ENCODE measurements at places on chromosomes 4 and X. TPM values are rescaled to one million over a fixed set of nuclear protein-coding genes. Genes with fewer than 3 reads are reported as not detected.

SLC39A8 gene
- total RNA-seq: 20.4 TPM

PDZD11 gene
- 26.3 TPM for total RNA-seq

TLR7 gene
- not detected for total RNA-seq

PRKX gene
- total RNA-seq: 12.2 TPM

- DNase-seq: peak; percentile 70
- no peaks in the 10 kb centered on the region for H3K4me1 ChIP-seq
- H3K36me3 ChIP-seq: no peaks in the 10 kb centered on the region
- no peak overlapping the region for H3K27ac ChIP-seq
Measured at GRCh38 chr4:152729466-152729865, 49.7 kb upstream of the TMEM154 start.

GRCh38 chrX:28848707-28849106 lies 261.5 kb downstream of the IL1RAPL1 start:
- H3K4me3 ChIP-seq: no peak overlapping the region
- H3K27me3 ChIP-seq: no peaks in the 10 kb centered on the region
- H3K4me1 ChIP-seq: peaks cover 11% of the 10 kb centered on the region
- H3K36me3 ChIP-seq: no peaks in the 10 kb centered on the region
- no peak overlapping the region for H3K27ac ChIP-seq
- no peak for DNase-seq

GRCh38 chr4:74632634-74633033 lies 161.7 kb downstream of the BTC start:
- no peaks in the 10 kb centered on the region for H3K27me3 ChIP-seq
- no peak overlapping the region for H3K27ac ChIP-seq
- no peak overlapping the region for H3K4me3 ChIP-seq
- no peaks in the 10 kb centered on the region for H3K36me3 ChIP-seq
- no peak for DNase-seq

GRCh38 chrX:22246620-22247019 lies 26.1 kb upstream of the CBLL2 start:
- peaks cover 5% of the 10 kb centered on the region for H3K4me1 ChIP-seq
- no peaks in the 10 kb centered on the region for H3K36me3 ChIP-seq
- no peak for DNase-seq
- H3K27ac ChIP-seq: no peak overlapping the region

GRCh38 chrX:25026576-25026975 lies 10.8 kb upstream of the ARX start:
- no peak overlapping the region for H3K27ac ChIP-seq
- H3K4me3 ChIP-seq: no peak overlapping the region

DNA sequence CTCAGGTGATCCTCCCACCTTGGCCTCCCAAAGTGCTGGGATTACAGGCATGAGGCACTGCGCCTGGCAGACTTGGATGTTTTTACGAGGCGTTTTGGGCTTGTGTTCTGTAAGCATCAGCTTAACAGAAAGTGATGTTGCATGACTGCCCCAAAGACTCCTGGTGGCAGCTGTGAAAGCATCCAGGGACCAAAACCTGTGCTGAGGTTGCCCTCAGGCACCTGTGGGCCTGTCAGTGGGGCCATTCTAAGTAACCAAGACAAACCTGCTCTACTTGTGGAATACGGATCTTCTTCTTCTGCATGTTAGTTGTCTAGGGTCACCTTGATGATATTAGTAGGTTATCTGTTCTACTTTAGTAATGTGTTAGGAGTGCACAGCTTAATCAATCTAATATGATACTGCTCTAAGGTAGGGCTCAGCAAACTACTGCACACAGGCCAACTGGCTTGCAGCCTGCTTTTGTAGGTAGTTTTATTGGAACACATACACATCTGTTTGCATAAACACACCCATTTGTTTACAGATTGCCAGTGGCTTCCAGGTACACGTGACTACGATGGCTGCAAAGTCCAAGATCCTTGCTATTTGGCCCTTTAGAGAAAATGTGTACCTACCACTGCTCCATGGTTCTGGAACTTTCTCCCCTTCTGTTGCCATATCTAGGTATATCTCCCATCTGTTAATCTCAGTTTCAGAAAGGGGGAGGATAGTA lies 136.7 kb downstream of the GPR143 start:
- no peak overlapping the region for H3K4me3 ChIP-seq
- peaks cover 7% of the 10 kb centered on the region for H3K4me1 ChIP-seq
- no peak for DNase-seq
- H3K27ac ChIP-seq: no peak overlapping the region
- H3K27me3 ChIP-seq: no peaks in the 10 kb centered on the region

DNA sequence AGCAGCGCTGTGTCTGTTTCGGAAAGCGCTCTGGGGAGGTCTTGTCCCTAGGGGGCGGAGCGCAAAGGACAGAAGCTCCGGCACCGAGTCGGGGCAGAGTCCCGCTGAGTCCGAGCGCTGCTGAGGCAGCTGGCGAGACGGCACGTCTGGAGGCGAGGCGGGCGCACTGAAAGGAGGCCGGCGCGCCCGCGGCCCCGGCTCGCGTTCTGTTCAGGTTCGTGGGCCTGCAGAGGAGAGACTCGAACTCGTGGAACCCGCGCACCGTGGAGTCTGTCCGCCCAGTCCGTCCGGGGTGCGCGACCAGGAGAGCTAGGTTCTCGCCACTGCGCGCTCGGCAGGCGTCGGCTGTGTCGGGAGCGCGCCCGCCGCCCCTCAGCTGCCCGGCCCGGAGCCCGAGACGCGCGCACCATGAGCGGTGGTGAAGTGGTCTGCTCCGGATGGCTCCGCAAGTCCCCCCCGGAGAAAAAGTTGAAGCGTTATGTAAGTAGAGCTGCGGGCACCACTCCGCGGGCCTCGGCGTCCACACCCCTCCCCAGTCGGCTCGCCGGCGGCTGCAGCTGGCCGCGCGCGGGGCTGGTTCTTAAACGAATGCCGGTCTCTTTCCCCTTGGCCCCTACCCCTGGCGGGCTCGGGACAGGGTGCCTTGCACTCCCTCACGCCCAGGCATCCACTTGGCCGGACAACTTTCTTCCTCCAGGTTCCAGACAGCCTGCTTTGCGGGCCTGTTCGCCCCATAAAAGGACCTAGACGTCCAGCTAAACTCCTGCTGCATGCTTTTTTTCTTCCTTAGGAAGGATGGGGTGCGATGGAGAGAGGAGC lies at the start of gene GAB1:
Gene GAB1 (plus strand): TSS at position 96 of the 819 bp plus-strand sequence. CDS start 313 bp downstream, at position 409.
- H3K36me3 ChIP-seq: no peaks in the 10 kb centered on the region
- peaks cover 25% of the 10 kb centered on the region for H3K4me1 ChIP-seq
